SK-MEL-5 (cell line): ENCODE measurements at places on chromosomes 5 and 9. TPM values are rescaled to one million over a fixed set of nuclear protein-coding genes. Genes with fewer than 3 reads are reported as not detected.

Gene FOXD4
- total RNA-seq: 0.08 and 0.26 TPM in 2 replicates

Gene ACTBL2
- 0.11 and 0.13 TPM in 2 replicates for total RNA-seq

- peak; percentile 19 for DNase-seq
Measured at GRCh38 chr9:82810915-82811314, 252.0 kb downstream of the RASEF start.

Gene COL5A1
- total RNA-seq: not detected in 2 replicates

- DNase-seq: no peak
Measured at GRCh38 chr5:91281401-91281800, 101.7 kb downstream of the ARRDC3 start.

Gene SLC6A7
- not detected in 2 replicates for total RNA-seq

Gene ECSCR
- total RNA-seq: not detected in 2 replicates

DNA sequence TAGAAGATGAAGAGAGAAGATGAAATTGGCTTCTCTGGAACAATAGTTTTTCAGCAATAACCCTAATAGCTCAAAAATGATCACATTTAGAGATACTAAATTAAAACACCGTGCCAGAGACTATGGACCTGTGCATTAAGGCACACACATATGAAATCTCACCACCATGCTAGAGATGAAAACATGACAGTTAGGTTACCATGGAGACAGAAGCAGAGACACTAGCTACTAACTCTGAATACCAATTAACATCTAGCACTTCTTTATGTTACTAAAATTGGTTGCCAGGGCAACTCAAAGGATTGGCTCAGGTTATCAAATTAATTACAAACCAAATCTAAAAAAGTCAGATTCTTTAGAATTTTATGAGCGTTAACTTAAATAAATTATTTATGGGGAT, 337.7 kb downstream of the PLK2 start:
- no peak for DNase-seq

Gene PCDHA9
- 0.05 TPM in 1 of 2 replicates, not detected in the other for total RNA-seq

Gene TRMT10B
- 2.2 and 3.0 TPM in 2 replicates for total RNA-seq

Gene TRIM36
- total RNA-seq: 2.3 and 2.4 TPM in 2 replicates

- no peak for DNase-seq
Measured at GRCh38 chr5:38948501-38948900, 102.7 kb downstream of the OSMR start.

GRCh38 chr9:758146-758545, 83.4 kb upstream of the DMRT1 start:
- DNase-seq: no peak

DNA sequence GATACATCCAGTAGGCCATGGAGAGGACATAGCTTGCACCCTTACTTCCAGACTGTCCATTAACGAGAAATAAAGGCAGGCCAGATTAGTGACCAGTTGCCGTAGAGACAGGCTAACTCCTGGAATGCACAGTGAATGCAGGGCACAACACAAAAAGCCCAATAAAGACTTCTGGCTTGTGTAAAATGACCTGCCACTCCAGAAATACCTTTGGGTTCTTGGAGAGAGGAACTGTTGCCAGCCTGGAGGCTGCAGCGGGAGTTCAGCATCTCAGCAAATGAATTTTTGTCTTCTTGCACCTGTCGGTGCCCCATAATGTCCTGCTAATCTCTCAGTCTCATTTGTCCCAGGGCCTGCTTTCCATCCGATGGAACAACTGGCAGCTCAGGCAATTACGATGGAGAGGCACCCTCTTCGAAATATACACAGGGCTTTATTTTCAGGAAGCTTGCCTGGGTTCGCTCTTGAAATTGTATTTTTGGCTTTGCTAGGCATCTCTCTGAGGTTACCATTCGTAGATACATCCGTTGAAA, 538.8 kb upstream of the ZNF462 start:
- no peak for DNase-seq

Gene ANKRD20A1
- total RNA-seq: 0.77 and 2.1 TPM in 2 replicates

DNA sequence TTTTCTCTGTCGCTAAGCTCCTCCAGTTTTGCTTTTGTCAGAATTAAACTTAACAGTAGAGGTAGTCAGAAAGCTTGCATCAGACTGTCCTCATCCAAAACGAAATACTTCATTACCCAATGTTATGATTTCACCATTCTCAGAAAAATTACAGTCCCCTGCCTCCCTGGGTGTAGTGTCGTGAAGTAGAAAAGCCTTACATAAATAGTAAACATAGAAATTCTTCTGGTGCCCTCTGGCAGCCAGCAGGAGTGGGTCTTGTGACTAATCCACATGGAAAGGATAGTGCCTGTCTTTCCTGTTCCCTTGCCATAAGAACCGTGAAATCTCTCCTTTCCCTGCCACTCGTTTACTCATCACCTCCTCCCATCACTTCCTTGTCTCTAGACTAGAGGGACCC, 230.6 kb downstream of the GNA14 start:
- peak; percentile 93 for DNase-seq

GRCh38 chr9:119114681-119115080, 254.6 kb downstream of the BRINP1 start:
- DNase-seq: no peak

Gene WDR31
- total RNA-seq: 2.2 and 2.4 TPM in 2 replicates

- no peak for DNase-seq
Measured at GRCh38 chr5:55894135-55894534, 43.0 kb downstream of the IL31RA start.

- no peak for DNase-seq
Measured at GRCh38 chr5:96081276-96081858, 119.7 kb upstream of the ELL2 start.

GRCh38 chr5:67774267-67774552, 441.3 kb upstream of the PIK3R1 start:
- DNase-seq: peak; percentile 63

Gene PGM5
- total RNA-seq: 4.9 and 5.7 TPM in 2 replicates

DNA sequence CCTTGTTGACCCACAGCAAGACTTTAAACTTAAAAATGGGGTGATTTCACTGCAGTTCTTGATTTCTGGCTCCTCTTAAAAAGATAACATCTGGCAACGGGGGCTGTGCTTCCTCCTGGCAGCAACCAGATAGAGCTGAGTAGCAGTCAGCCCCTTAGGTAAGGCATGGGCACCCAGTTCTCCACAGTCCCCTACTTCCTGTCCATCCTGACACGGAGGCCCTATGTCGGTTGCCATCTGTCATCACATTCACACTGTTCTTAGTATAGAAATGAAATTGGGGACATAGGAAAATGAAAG, 11.7 kb downstream of the CD74 start:
- DNase-seq: no peak

DNA sequence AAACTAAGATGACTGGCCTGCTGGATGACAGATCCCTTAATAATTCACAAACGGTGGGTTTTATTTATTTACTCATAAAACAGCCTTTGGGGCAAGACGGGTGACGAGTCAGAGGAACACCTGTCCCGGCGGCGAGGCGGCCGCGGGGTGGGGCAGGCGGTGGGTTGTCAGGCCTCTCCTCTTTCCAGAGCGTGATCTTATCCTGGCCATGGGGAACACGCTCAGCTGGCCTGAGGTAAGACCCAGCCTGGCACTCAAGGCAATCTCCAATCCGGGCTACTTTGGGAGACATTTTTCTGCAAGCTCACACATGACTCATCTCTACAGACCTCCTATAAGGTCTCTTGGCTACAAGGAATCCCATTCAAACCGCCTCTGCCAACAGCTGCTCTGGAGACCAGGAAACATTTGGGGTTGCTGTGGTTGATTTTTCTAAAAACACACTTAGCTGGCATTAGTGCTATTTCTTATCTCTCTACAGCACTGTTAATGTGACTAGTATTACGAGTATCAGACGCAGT, 6.3 kb downstream of the RAPGEF1 start:
- DNase-seq: peak; percentile 70

Gene FBP1
- total RNA-seq: 0.71 TPM in 1 of 2 replicates, not detected in the other

Gene PHF2
- total RNA-seq: 12.9 and 14.9 TPM in 2 replicates

GRCh38 chr9:11233696-11234095, 620.9 kb upstream of the PTPRD start:
- no peak for DNase-seq

- no peak for DNase-seq
Measured at GRCh38 chr5:57539281-57539701, 56.7 kb upstream of the ACTBL2 start.

- DNase-seq: no peak
Measured at GRCh38 chr9:99326112-99326916, 104.2 kb downstream of the SEC61B start.

DNA sequence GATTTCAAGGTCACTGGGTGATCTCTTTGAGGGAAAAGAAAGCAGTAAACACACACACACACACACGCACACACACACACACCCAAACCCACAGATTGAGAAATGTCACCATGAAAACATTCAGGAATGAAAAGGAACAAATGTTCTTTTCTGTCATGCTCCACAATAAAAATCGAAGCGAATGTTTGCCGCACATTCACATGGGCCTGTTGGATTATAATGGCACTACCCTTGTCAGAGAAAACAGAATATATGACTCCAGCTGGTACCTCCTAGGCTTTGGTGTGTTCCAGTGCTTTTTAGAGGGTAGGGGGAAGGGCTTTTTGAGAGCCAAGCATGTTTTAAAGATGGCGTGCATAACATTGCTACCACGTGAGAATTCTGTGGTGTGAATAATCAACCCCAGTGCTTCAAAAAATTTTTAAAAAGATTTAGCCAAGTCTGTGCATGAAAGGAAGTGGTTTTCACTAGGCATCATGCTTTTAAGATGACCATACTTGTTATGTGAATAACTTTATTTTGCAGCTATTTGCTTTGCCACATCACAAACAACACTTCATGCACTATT, 120.8 kb upstream of the ZNF608 start:
- no peak for DNase-seq

DNA sequence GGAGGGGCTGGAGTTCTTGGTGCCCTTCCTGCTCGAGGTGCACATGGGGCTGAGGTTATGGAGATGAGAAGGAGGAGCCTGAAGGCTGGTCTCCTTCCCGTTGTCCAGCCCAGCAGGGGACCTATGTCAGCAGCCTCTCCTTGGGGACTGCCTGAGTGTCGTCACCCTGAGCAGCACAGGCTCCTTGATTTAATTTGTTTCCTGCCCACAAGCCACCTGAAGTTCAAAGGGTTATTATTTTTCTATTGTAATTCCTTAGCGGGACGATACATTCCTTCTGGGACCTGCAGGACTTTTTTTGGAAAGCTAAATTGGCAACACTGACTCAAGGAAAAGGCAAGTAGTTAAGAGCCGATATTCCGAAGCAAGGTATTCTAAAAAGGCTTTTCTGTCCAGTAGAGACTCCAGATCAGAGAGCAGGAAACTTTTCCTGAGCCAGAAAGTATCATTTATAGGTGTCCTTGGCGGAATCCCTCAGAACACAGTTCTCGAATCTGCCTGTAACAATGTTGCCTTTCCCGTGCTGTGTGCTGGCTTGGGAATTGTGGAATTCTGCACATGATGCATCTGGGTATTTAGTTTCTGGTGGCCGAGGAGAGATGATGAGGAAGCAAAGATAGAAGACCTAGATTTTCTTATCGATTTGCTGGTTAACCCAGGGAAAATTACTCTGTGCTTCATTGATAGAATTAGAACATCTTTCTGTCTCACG, 55.4 kb downstream of the ARHGAP26 start:
- no peak for DNase-seq

GRCh38 chr9:82034956-82035731, 46.6 kb downstream of the SPATA31D1 start:
- no peak for DNase-seq

DNA sequence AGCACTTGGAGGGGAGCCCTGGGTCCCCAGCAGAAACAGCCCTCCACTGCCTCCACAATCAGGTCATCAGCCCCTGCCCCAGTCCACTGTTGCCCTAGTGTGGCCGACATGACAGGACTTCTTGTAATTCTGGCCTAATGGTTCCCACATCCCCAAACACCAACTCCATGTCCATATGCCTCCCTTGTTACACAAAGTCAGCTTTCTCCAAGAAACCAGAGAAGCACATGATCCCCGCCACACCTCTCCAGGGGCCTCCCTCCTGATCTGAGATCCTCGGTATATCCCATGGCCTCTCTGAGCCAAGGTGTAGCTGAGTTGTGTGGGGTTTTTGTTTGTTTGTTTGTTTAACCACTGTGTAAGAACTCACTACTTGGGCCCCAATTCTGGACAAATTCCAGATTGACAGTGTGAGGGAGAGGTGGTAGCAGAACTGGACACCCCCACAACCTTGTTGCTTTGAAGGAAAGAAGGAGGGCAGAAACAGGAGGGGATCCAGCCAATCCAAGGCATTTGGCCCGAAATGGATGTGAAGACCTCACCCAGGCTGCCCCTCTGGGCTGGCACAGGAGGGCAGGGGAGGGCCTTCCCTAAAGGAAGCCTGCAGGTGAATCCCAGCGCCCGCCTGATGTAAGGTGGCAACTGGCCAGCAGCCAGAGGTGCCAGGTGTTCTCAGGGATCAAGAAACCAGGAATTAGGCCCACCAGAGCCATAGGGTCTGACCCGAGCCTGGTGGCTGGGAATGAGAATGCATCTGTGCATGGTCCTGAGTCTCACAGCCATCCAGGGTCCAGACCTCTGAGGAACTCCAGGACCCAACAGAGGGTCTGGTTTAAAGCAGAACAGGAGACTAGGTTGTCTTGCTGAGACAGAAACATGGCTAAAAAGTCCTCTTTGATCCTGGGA, 13.4 kb downstream of the IRF1 start:
- peak; percentile 44 for DNase-seq

GRCh38 chr5:92927291-92927778, 653.7 kb downstream of the NR2F1-AS1 start:
- no peak for DNase-seq

GRCh38 chr5:87393331-87393730, 19.4 kb downstream of the CCNH start:
- DNase-seq: no peak

- DNase-seq: peak; percentile 35
Measured at GRCh38 chr5:118007262-118007661, 981.1 kb downstream of the DTWD2 start.

DNA sequence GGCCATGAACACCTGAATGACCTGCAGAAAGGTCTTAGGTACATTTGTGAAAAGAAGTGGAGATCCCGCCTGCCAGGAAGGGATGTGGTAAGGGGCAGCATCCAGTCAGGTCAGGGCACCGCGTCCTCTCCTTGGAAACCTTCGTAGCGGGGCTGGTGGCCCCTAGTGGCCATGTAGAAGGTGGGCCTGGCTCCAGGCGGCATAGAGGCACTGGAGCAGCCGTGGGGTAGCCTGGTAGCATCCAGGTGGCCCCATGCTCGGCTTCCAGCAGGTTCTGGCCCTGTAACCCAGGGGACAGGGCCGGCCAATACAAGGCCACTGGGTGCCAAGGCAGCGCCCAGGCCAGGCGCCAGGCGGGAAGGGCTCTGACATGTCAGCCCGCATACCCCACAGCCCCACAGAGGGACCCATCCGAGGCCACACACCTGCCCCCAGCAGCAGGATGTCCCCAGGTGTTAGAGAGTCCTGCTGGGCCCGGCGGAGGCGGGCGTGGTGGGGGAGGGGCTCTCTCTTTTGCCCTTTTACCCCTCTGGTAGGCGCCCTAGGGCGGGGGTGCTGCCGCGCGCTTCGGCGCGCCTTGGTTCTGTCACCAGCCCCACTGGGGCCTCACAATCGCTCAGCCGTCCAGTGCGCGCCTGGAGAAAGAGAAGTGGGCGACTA, 58.3 kb upstream of the SPATA31E1 start:
- no peak for DNase-seq

GRCh38 chr5:179994583-179995323, 76.8 kb downstream of the RNF130 start:
- no peak for DNase-seq

- no peak for DNase-seq
Measured at GRCh38 chr5:50653946-50654345, 12.5 kb upstream of the PARP8 start.
